Breast epithelium (tissue), 4 donors: ENCODE measurements at places on chromosomes 5 and 9. TPM values are rescaled to one million over a fixed set of nuclear protein-coding genes. Genes with fewer than 3 reads are reported as not detected.
A peak's percentile ranks its signal among the peaks of the same experiment; 100 is the strongest.

The TOR1B gene
- 22.6 TPM for total RNA-seq

The TOR4A gene
- 2.9 TPM for total RNA-seq

The PPWD1 gene
- total RNA-seq, result 71.0 TPM

GRCh38 chr5:150904479-150905311, at the start of gene ZNF300:
Gene ZNF300 (minus strand): TSS chr5:150904980. CDS start chr5:150903155, 1,825 bp downstream.
- no peaks in the 10 kb centered on the region for H3K36me3 ChIP-seq
- peak within 1 kb of the TSS; percentile 66 for H3K27ac ChIP-seq
- H3K4me1 ChIP-seq, result no peaks in the 10 kb centered on the region
- H3K4me3 ChIP-seq, result peak within 1 kb of the TSS; percentile 46

GRCh38 chr5:113607361-113607760, 93.9 kb downstream of the YTHDC2 start:
- H3K4me1 ChIP-seq, result no peaks in the 10 kb centered on the region
- H3K27me3 ChIP-seq, result no peaks in the 10 kb centered on the region
- H3K4me3 ChIP-seq, result no peak overlapping the region
- DNase-seq, result no peak
- no peaks in the 10 kb centered on the region for H3K36me3 ChIP-seq

- no peak overlapping the region for H3K4me3 ChIP-seq
- no peaks in the 10 kb centered on the region for H3K27me3 ChIP-seq
- H3K4me1 ChIP-seq, result no peaks in the 10 kb centered on the region
- H3K36me3 ChIP-seq, result no peaks in the 10 kb centered on the region
- H3K27ac ChIP-seq, result no peak overlapping the region
These were observed 419.4 kb downstream of the RAB3C start for GRCh38 chr5:59002162-59002825.

- H3K27me3 ChIP-seq, result no peaks in the 10 kb centered on the region
- DNase-seq, result no peak
- no peaks in the 10 kb centered on the region for H3K4me1 ChIP-seq
- H3K36me3 ChIP-seq, result no peaks in the 10 kb centered on the region
- no peak overlapping the region for H3K4me3 ChIP-seq
These were observed 5.3 kb upstream of the SREK1 start for GRCh38 chr5:66138637-66139317.

DNA sequence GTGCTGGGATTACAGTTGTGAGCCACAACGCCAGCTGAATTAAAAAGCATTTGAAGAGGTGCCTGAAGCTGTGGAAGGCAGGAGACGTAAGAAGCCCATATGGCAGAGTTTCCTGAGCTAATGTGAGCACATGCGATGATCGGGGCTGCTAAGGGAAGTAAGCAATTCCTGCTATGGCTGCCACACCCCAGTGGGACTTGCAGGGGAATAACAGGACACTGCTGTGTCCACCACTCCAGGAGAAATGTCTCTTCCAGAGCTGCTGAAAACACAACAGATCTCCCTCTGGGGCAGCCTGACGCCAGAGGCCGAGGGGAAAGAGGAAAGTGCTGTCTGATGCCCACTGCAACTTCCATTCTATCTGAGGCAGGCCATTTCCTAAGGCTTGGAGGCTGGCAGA, 46.2 kb upstream of the ANKRD55 start:
- no peaks in the 10 kb centered on the region for H3K4me1 ChIP-seq
- H3K36me3 ChIP-seq, result no peaks in the 10 kb centered on the region
- DNase-seq, result no peak
- no peak overlapping the region for H3K4me3 ChIP-seq

- no peaks in the 10 kb centered on the region for H3K36me3 ChIP-seq
- peak; percentile 63 for DNase-seq
- peaks cover 17% of the 10 kb centered on the region for H3K4me1 ChIP-seq
- no peak overlapping the region for H3K4me3 ChIP-seq
- H3K27ac ChIP-seq, result peak overlapping the region; percentile 90
These were observed 74.0 kb downstream of the UBAP1 start for GRCh38 chr9:34252670-34253459.

DNA sequence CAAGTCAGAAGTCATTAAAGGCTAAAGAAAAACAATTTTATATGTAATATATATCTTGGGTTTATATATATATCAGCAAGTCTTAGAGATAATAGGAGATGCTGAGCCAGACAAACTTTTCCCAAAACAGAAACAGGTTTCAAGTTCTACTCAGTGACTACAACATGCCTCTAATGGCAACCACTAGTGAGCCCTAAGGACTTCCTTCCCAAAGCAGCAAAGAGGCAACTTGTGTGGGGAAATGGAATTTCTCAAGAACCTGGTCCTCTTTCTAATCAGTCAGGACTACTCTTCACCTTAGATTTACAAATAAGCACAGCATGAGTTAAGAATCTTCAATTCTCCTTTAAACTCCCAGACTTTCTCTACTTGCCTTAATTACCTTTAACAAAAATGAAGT, 17.6 kb downstream of the RNF38 start:
- H3K4me3 ChIP-seq, result no peak overlapping the region
- peaks cover 6% of the 10 kb centered on the region for H3K4me1 ChIP-seq
- DNase-seq, result no peak
- H3K36me3 ChIP-seq, result no peaks in the 10 kb centered on the region
- H3K27ac ChIP-seq, result no peak overlapping the region
- no peaks in the 10 kb centered on the region for H3K27me3 ChIP-seq

GRCh38 chr5:59554501-59554900, 339.0 kb downstream of the PDE4D start:
- H3K27me3 ChIP-seq, result no peaks in the 10 kb centered on the region
- H3K4me3 ChIP-seq, result no peak overlapping the region
- H3K4me1 ChIP-seq, result no peaks in the 10 kb centered on the region
- no peak for DNase-seq

GRCh38 chr5:1834022-1834551, 32.9 kb downstream of the NDUFS6 start:
- no peak for DNase-seq
- no peaks in the 10 kb centered on the region for H3K36me3 ChIP-seq

DNA sequence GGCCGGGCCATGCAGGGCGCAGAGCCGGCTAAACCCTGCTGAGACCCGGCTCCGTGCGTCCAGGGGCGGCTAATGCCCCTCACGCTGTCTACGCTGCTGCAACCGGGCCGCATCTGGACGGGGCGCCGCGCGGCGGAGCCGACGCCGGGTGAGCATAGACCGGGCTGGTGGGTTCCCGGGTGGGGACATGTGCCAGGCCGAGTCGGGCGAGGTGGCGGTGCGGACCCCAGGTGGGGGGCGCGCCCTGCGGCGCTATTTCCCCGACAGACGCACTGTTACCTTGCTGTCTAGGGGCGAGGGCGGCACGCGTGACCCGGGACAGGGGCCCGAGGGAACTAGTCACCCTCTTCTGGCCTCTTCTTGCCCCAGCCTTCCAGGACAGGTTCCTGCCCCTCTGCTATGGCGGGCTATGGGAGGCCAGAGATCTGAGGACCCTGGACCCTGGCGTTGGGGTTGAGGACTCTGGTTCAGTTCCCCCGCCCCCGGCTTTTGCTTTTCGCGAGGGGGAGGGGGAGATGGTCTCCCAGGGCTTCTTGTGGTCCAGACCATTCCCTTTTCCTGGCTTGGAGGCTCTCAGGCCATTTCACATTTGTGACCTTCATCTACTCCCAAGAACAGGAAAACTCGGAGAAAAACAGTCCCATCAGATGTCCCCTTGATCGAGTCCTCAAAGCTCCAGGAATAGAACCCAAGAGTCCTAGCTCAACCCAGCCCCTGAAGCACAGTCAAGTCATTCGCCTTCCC, 536 bp downstream of the SLC27A4 start:
- no peaks in the 10 kb centered on the region for H3K4me1 ChIP-seq
- peak overlapping the region; percentile 76 for H3K27ac ChIP-seq
- DNase-seq, result no peak
